ENCODE measurements at places on chromosomes 4 and X.

DNA sequence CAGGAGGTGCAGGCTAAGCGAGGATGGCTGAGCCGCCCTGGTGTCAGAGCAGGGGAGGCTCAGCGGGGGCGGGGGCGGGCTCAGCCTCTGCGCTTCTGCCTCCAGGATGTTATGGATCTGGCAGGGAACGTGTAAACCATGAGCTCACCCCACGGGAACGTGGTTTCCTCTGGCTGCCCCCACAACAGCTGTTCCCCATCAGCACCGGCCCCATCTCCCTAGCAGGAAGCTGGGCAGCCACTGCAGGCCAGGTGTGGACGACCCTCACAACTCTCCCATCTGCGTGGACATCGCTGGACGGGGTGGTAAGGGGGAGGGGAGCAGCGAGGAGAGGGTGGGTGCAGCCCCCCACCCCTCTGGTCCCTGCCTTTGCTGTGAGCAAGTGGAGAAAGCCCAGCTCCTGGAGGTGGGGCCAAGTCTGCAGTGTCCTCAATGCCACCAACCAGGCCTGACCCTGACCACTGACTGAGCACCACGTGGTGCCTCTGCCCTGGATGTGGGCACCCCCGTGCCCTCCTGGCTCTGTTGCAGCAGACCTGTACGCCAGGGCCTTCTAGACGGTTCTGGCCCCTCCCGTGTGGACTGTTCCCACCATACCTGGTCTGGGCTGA, 28.1 kb upstream of the SPON2 start:
- DNase-seq = no peak

DNA sequence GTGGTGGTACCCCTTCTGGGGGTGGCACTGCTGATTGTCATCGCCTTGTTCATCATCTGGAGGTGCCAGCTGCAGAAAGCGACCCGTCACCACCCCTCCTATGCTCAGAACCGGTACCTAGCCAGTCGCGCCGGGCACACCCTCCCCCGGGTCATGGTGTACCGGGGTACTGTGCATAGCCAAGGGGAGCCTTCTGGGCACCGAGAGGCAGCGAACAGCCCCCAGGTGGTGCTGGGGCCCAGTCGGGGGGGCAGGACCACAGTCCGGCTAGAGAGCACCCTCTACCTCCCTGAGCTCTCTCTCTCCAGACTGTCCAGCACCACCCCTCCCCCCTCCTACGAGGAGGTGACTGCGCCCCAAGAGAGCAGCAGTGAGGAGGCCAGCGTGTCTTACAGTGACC, 5.3 kb downstream of the PRRG3 start:
- DNase-seq = no peak

GRCh38 chrX:151239751-151240150, 63.4 kb downstream of the GPR50 start:
- DNase-seq = no peak

- DNase-seq = no peak
Observed at GRCh38 chr4:169900241-169900845, 125.9 kb downstream of the MFAP3L start.

- DNase-seq = no peak
Observed at GRCh38 chr4:137543648-137544047, 11.4 kb upstream of the PCDH18 start.

DNA sequence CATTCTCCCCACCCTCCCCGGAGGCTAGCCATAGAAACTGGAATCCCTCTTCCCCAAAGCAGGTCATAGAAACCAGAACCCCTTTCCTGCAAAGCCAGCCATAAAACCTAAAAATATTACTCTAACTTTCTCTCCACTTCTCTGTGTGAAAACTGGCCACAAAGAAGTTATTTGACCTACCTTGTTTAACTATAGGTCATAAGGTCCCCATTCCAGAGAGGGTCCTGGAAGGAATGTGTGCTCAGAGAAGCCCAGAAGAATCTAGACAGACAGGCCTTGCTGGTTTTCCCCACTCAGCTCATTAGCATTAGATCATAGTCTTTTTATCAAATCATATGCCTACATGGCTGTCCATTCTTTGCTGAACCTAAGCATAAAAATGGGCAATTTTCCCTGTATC, 52.8 kb upstream of the TEX13A start:
- no peak for DNase-seq

DNA sequence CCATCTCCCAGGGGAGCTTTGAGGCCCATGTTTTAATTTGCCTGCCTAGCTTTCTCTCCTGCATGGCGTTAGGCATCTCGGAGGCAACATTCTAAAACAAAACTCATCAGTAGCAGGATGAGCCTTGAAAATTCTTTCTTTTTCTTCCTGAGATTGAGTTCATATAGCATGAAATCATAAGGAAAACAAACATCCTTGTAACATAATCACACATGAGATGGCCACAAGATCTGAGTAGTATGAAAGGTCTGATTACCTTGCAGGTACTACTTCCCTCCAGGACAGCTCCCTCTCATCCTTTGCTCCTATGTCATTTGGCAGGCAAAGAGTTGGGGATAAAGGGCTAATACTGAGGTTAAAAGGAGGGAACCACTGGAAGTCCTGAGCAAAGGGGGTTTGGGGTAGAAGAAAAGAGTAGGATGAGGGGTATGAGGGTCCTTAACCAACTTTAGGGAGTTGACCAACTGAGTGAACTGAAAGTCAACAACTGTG, 37.5 kb upstream of the CXCL8 start:
- no peak for DNase-seq

- DNase-seq = no peak
Observed at GRCh38 chrX:65686236-65686635, 18.8 kb downstream of the MSN start.

DNA sequence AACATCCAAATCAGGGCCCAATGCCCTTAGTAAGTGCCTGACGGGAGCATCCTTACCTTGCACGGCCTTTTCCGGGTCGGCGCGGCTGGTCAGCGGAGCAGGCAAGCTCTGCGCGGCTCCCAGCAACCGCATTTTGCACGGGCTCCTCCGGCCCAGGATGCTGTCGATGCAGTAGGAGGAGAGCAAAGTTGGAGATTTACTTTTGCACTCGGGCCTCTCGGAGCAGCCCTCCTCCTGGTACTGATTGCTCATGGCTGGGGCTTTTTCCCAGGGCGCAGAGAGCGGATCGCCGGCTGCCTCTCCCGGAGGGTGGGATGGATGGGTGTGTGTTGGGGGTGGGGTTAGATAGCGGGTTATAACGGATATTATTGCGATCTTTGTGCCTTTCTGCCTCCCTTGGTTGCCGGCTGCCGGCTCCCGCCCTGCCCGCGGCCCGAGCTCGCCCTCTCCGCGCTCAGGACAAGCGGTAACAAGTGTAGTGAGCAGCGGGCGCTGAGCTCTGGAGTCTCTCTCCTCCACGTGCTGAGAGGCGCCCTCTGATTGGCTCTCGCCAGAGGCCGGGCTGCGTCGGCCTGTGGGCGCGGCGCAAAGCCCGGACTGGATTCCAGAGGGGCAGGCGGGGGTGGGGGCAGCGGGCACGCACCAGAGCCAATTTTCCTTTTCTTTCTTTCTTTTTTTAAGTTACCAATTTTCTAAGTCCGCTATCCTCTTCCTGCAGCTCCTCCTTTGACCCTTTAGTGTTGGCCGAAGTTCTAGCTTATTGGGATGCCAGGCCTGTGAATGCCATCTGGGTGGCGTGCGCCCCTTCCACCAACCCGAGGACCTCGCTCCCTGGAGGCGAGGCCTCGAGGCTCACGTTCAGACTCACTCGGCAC, at the start of gene ARX:
ARX (minus strand) TSS at position 480 of the 875 bp plus-strand sequence; CDS start at position 252, 228 bp downstream.
- no peak for DNase-seq

- DNase-seq = no peak
Observed at GRCh38 chr4:34269613-34270012, 1974.7 kb downstream of the ARAP2 start.

- DNase-seq = no peak
Observed at GRCh38 chrX:39874202-39874816, 223.4 kb downstream of the BCOR start.

- DNase-seq = no peak
Observed at GRCh38 chr4:182825786-182826185, 91.4 kb downstream of the DCTD start.

DNA sequence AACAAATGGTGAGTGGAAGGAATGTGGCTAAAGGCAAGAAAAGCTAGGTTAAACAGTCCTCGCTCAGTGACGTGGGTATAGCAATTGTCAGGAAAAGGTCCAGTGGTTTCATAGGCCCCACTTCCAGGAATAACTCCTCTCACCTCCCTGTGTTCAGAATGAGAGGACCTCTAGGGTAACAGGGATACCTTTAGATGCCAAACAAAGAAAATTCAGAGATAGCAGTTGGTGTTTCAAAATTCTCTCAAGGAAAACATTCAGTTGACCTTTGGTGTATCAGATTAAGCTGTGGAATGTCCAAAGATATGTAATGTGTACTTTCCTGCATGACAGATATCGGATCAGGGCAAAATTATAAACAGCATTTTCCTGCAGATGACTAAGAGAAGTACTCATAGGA, 155.9 kb downstream of the ARHGAP6 start:
- DNase-seq = no peak

Measured in NCI-H1436 treated with DMSO at 0.1 percent for 48 hours (cell line).